ENCODE measurements at places on chromosomes 7 and 10.

DNA sequence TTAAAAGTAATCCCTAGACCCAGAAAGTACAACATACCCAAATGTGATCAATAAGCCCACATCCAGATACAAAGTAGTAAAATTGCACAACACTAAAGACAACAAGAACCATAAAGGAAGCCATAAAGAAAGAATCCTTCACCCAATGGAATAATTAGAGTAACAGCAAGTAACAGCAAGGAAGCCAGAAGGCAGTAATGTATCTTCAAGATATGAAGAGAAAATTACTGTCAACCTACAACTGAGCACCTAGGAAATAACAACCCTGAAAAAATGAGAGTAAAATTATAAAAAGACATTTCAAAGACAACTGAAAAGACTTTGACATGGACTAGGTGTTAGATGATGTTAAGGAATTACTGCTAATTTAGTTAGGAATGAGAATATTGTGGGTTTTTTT is 60.5 kb downstream of the CNOT4 start:
- no peak for DNase-seq

DNA sequence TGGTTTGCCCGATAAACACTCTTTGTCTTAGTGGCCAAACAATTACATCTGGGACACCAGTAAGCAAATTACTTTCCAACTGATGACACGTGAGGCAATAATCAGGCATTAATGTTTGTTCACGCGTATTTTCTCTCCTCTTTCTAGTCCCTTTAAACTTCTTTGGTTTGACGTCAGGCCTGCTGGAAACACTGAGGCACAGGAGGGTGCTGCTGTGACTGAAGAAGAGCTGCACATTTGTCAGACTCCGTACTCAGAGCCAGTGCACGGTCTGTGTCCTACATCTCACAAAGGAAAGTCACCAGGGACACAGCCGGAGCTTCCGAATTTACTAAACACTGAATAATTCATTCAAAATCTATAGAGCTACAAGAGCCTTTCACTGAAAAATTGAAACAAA is 57.6 kb upstream of the ANAPC16 start:
- DNase-seq = peak; percentile 86

DNA sequence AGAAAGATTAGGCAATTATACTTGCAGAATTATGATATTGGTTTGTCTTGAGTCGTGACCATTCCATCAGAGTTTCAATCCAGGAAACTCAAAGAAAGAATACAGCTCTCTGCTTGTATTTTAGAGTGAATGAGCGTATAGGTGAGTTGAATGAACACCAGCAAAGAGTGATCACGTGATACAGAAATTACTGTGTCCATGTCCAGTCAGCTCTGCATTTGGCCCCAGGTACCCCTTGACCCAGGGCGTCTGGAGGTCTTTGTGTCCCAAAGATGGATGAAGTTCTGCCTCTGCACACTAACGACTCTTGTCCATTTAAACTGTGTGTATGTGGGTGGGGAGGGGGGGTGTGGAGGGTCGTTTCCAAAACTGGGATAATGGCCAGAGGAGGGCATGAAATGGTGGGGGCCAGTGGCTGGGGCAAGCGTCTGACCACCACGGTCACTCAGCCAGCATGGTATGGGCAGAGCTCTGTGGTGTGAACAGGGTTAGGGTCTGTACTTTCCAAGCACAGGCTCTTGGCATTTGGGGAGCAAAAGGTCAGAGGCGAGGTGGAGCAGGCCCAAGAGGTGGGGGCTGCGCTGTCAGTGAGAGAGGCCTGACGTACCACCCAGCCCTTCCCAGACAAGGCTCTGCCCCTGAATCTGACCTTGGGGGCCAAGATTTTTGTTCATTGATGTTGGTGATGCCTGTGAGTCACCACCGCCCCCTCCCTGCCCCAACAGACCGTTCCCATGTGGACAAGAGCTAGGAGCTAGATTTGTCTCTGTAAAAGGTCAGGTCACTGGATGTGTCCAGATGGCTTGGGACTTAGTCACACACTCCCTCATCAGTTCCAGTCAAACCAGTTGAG is 1.4 kb downstream of the PTPRE start:
- no peak for DNase-seq

DNA sequence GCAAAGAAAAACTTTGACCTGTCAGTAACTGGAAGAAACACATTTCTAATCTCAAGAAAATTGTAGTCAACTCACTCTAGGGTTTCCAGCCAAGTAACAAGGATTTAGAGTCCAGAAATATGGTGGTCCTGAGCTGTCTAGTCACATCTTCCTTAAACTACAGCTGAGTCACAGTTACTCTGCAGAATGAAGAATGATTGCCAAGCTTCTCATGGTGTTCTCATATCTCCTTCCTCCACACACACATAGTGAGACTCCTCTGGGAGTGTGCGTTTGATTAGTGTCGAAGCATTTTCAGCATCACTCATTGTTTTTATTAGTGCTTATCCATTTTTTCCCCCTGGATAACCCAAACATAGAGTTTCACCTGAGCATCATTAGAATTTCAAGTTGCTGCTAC is 93.1 kb upstream of the CXCL12 start:
- no peak for DNase-seq
